NCI-H2081 treated with DMSO at 0.1 percent for 48 hours (cell line): ENCODE measurements at places on chromosomes 7 and 10.

DNA sequence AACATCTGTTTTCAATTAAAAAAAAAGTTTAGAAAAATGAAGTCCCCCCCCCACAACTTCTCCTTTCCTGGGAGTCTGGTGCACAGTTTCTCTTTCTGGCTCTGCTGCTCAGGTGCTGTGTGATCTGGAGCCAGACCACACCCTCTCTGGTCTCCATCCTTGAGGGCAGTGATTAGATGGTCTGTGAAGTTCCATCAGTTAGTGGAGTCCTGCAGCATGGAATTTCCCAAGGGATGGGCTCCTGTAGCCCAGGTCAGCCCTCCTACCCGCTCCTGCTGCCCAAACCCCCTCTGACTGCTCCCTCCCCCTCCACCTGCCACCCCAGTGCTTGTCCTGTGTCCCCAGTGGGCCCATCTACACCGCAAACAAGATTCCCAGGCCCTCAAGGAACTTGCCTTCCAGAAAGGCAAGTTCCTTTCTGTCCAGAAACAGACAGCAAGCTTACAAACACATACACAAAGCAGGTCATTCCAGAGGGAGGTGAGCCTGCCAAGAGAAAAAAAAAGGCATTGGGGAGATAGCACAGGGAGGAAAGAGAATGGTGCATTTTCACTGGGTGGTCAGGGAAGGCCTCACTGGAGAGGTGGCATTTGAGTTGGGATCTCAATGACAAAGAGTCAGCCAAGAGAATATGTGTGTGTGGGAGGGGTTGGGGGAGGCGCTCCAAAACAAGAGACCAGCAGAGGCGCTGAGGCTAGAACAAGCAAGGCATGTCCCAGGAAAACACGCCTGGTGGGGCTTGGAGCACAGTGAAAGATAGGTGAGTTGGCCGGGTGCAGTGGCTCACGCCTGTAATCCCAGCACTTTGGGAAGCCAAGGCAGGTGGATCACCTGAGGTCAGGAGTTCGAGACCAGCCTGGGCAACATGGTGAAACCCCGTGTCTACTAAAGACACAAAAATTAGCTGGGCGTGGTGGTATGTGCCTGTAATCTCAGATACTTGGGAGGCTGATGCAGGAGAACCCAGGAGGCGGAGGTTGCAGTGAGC lies 49.5 kb upstream of the SLC29A3 start:
- no peak for DNase-seq

DNA sequence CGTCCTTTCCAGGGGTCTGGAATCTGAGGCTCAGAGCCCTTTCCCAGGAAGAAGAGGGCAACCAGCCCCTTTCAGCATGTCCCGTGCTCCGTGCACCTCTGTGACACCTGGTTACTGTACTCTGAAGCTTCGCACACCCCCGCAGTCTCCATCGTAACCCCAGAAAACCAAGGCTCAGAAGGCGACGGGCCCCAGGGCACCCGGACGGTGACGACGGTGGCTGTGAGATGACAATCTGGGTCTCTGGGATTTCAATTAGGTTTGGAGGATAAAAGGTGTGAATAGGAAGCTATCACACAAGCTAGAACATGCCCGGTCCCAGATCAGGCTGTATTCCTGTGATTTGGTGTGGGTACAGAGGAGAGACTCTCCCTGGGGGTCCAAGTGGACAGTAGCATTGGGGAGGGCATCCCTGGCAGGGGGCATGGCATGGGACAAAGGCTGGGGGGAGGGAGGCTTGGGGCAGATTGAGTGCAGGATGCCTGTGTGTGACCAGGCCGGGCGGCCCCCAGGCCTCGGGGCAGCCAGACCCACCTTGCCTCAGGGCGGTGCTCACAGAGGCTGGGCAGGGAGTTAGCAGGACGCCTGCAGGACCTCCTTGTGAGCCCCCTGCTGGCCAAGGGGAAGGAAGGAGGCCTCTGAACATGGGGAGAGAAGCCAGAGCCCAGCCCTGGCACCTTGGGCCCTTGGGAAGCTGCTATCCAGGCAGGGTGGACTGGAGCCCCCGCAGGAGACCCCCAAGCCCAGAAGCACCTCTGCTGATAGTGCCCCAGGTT lies 23.4 kb upstream of the PSMG3 start:
- DNase-seq, result no peak

GRCh38 chr10:97427571-97428179 lies 1.7 kb downstream of the PGAM1 start:
- DNase-seq, result no peak

GRCh38 chr10:75740541-75740940 lies 309.1 kb downstream of the LRMDA start:
- no peak for DNase-seq

DNA sequence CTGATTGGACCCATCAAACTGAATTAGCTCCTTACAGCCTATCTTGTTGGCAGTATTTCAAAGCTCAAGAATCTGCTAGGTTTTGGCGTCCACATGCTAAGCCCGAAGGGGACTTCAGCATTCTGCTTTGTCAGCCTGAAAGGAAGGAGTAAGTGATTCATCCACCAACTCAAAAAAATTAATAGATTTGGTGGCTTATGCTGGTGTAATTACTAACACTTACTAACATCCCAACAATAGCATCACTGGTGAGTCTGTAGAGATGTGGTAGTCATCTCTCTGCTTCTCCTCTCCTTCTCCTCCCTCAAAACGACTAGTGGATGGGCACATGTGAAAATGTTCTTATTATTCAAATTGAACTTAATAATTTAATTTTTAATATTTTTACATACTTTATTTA lies 53.8 kb upstream of the EGR2 start:
- no peak for DNase-seq

DNA sequence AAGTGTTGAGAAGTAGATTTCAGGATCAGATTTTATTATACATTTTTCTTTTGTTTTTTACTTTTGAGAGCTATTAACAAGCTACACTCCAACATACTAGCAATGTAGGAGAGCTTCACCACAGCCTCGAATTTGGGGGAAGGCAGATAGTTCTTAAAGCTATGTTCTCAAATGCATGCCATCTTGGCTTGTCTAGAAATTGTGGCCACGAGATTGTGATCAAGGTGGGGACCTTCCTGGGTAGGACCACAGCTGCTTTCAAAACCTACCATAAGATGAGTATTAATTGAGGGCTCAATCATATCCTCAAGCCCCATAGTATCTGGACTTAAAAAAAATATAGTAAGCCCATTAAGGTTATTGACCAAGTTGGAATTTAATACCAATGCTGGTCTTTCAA lies 27.9 kb upstream of the JAZF1 start:
- no peak for DNase-seq

DNA sequence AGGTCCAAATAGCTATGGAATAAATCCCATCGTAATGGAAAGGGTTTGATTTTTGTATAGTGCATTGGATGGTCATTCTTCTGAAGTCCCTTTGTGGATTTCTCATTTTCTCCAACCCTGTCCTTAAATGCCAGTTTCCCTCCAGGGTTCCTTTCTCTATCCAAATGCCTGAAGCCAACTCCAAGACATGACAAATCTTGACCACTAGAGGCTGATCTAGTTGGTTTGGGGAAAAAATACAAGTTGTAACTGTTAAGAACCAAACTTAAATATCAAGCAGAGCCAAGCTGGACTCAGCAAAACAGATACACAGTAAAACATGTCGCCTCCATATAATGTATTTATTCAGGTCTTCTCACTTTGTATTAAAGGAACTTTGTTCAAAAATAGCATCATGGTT lies 28.7 kb downstream of the FRMD4A start:
- DNase-seq, result no peak

- no peak for DNase-seq
Measured at GRCh38 chr10:21068026-21068656, 171.0 kb upstream of the NEBL start.

GRCh38 chr10:22795546-22795945 lies 81.2 kb upstream of the PIP4K2A start:
- no peak for DNase-seq

DNA sequence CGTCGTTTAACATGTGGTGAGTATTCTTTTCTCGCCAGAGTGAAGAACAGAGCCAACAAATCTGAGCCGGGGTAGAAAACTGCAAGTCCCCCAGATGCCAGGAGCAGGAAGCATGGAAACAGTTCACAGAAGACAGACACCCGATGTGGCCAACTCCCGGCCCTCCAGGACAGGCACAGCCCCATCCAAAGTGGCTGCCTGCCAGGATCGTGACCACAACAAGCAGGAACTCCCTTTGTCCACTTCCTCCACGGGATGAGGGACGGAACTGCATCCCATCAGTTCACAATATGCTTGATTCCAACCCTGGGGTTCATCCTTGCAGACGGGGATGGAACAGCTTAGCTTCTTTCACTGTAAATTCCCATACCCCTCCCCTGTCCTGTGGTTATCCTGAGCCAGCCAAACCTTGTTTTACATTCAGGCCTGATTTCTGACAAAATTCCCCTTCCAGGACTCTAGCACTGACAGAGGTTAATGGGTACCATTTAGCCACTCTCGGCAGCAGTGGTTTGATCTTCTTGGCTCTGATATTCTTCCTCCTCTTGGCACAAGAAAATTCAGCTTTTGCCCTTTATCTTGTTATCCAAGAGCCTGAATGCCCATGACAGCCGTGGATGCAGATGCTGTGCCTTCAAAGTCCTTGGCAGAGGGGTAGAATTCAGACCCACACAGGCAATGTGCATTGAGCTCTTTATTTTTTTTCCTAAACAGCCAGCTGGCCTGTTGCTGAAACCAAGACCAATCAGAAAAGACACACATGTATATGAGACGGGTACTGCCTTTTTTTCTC lies 105.5 kb upstream of the FAM204A start:
- no peak for DNase-seq

- DNase-seq, result no peak
Measured at GRCh38 chr7:97732565-97733275, 834 bp downstream of the TAC1 start.

DNA sequence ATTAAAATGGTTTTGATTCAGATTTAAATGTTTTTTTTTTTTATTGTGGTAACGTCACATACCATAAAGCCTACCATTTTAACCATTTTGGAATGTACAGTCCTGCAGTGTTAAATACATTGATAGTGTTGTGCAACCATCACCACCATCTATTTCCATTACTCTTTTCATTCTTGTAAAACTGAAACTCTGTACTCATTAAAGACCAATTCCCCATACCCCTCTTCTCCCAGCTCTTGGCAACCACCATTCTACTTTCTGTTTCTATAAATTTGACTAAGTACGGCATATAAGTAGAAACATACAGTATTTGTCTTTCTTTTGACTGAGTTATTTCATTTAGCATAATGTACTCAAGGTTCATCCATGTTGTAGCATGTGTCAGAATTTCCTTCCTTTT lies 96.2 kb downstream of the EXOC4 start:
- DNase-seq, result no peak
